GM23338 (cell line): ENCODE measurements at places on chromosomes 4 and X.

DNA sequence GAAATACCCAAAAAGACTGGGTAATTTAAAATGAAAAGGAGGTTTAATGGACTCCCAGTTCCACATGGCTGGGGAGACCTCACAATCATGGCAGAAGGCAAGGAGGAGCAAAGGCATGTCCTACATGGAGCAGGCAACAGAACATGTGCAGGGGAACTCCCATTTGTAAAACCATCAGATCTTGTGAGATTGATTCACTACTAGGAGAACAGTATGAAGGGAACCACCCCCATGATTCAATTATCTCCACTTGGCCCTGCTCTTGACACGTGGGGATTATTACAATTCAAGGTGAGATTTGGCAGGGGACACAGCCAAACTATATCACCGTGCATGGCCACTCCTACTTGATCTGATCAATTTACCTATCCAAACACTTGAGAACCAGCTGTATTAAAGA is 131.5 kb upstream of the LDB2 start:
- DNase-seq, result no peak

- no peak for DNase-seq
Observed at GRCh38 chr4:41303372-41304118, 46.8 kb downstream of the UCHL1 start.

- no peak for DNase-seq
Observed at GRCh38 chrX:50769389-50770063, 44.5 kb downstream of the SHROOM4 start.

- DNase-seq, result peak; percentile 17
Observed at GRCh38 chrX:96407072-96407471, 277.6 kb upstream of the DIAPH2 start.

GRCh38 chr4:12612876-12613275 is 871.3 kb downstream of the RAB28 start:
- DNase-seq, result no peak

DNA sequence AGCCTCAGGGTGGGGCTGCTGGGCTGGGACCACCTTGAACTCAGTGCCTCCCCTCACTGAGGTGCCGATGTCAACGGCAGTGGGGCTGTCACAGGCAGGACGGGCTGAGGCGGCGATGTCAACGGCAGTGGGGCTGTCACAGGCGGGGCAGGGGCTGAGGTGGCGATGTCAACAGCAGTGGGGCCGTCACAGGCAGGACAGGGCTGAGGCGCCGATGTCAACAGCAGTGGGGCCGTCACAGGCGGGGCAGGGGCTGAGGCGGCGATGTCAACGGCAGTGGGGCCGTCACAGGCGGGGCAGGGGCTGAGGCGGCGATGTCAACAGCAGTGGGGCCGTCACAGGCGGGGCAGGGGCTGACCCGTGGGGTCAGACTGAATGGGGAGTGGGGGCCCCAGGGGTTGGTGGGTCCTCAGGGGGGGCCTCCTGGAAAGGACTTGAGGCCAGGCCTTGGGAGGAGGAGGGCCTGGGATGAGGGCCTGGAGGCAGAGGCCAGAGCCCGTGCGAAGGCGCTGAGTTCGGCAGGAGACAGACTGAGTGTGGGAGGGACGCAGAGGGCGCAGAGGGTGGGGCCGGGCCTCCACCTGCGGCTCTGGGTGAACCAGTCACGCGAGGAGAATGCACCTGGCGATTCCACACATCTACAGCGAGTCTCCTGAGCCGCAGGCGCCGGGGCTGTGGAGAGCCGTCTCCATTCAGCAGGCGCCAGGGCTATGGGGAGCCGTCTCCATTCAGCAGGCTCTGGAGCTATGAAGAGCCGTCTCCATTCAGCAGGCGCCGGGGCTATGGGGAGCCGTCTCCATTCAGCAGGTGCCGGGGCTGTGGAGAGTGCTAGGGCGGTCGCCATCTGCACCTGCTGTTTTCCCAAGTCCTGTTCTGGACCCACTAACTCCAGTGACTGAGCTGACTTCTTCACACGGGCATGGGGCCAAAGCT is 22.9 kb downstream of the ATP5ME start:
- peak; percentile 45 for DNase-seq

DNA sequence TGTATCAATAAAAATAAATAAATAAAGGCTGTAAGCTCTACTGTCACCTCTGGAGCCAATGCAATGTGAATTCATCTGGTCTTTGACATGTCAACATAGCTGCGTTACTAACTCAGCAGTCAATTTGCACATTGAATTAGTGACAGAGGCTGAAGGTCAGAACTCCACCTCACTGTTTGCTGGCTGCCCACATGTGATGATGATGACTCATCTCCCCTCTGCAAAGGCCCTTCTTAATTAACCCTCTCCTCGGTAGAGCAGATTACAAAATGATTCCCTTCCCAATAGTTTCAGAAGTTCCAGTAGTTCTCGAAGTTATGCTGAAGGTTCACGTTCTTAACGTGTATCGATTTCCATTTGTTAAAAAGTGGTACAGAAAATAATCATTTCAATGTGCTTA is 1626.0 kb upstream of the TENM3 start:
- peak; percentile 11 for DNase-seq
